Hematopoietic multipotent progenitor cell treated with erythropoietin and hydrocortisone succinate and interleukin-3 and kit ligand, for 15 days (in vitro differentiated cells): ENCODE measurements at places on chromosomes 4 and X.

- no peak for DNase-seq
These were observed 329.4 kb downstream of the HNRNPD start for GRCh38 chr4:82044141-82044993.

GRCh38 chr4:153594210-153594609, 89.9 kb upstream of the TLR2 start:
- DNase-seq = peak; percentile 18

DNA sequence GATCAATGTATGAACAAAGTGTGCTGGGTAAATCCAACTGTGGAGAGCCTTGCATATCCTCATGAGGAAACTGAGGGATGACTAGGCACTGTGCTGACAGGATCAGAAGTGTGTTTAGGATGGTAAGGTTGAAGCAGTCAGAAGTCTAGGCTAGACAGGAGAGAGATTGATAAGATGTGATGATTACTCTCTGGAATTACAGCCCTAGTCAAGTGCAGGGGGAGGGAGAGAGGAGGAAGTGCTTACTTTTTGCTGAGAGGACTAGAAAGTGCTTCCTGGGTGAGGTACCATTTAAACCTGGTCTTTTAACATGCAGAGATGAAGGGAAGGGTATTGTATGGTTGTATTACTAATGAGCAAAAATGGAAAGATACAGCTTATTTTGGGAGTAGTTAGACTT, 23.7 kb downstream of the FHIP1A start:
- DNase-seq = no peak

GRCh38 chr4:185665655-185666054, 130.3 kb upstream of the PDLIM3 start:
- no peak for DNase-seq

- no peak for DNase-seq
These were observed 179.4 kb upstream of the PACRGL start for GRCh38 chr4:20520901-20521300.

GRCh38 chr4:182679533-182679932, 237.7 kb downstream of the DCTD start:
- DNase-seq = no peak

- DNase-seq = no peak
These were observed 107.4 kb upstream of the NOCT start for GRCh38 chr4:138908134-138908533.
